Smooth muscle cell of the umbilical artery (primary cell): ENCODE measurements at places on chromosomes 4 and X. TPM values are rescaled to one million over a fixed set of nuclear protein-coding genes. Genes with fewer than 3 reads are reported as not detected.

The MTNR1A gene
- total RNA-seq, result 0.23 TPM in 1 of 2 replicates, not detected in the other

The ODAPH gene
- total RNA-seq, result under 0.01 and 0.18 TPM in 2 replicates

The STARD8 gene
- total RNA-seq, result 0.59 and 4.0 TPM in 2 replicates

The F8A1 gene
- 1.8 and 4.6 TPM in 2 replicates for total RNA-seq

The SPIN2B gene
- total RNA-seq, result 4.5 and 7.7 TPM in 2 replicates

The SYN1 gene
- total RNA-seq, result under 0.01 and 0.14 TPM in 2 replicates

The COL4A5 gene
- 126 and 152 TPM in 2 replicates for total RNA-seq

The GPR82 gene
- not detected in 2 replicates for total RNA-seq

The OCRL gene
- total RNA-seq, result 30.3 and 37.0 TPM in 2 replicates

The PTCHD1 gene
- total RNA-seq, result not detected in 2 replicates

The MAP7D2 gene
- under 0.01 and 0.05 TPM in 2 replicates for total RNA-seq

The PTTG2 gene
- not detected in 2 replicates for total RNA-seq

The LONRF3 gene
- 0.28 and 0.59 TPM in 2 replicates for total RNA-seq

The VSIG4 gene
- total RNA-seq, result not detected in 2 replicates

The ASB12 gene
- total RNA-seq, result not detected in 2 replicates

The CENPI gene
- 3.0 and 15.8 TPM in 2 replicates for total RNA-seq

The RELL1 gene
- total RNA-seq, result 42.9 and 48.4 TPM in 2 replicates

The IL13RA1 gene
- total RNA-seq, result 82.7 and 96.5 TPM in 2 replicates

The TLR3 gene
- 2.1 TPM in 2 replicates for total RNA-seq

The ADH7 gene
- total RNA-seq, result not detected in 2 replicates

The CCSER1 gene
- 0.30 TPM in 1 of 2 replicates, not detected in the other for total RNA-seq

The GRK4 gene
- 3.8 and 6.5 TPM in 2 replicates for total RNA-seq

The AR gene
- 0.89 and 2.1 TPM in 2 replicates for total RNA-seq

The ZMAT1 gene
- total RNA-seq, result 0.23 and 0.30 TPM in 2 replicates

The TMPRSS11E gene
- total RNA-seq, result under 0.01 and 0.05 TPM in 2 replicates

The H2BW2 gene
- not detected in 2 replicates for total RNA-seq

The JADE1 gene
- total RNA-seq, result 12.5 and 24.9 TPM in 2 replicates

The FGFR3 gene
- 0.59 and 1.3 TPM in 2 replicates for total RNA-seq

The KLB gene
- total RNA-seq, result not detected in 2 replicates

The HHIP gene
- 0.59 and 13.1 TPM in 2 replicates for total RNA-seq

The SPANXN3 gene
- total RNA-seq, result not detected in 2 replicates

The CYLC1 gene
- not detected in 2 replicates for total RNA-seq

The REPS2 gene
- 0.30 and 0.37 TPM in 2 replicates for total RNA-seq

The DRD5 gene
- not detected in 2 replicates for total RNA-seq

The BANK1 gene
- under 0.01 and 0.14 TPM in 2 replicates for total RNA-seq

The INPP4B gene
- 4.5 and 9.7 TPM in 2 replicates for total RNA-seq

The AKAP14 gene
- not detected in 2 replicates for total RNA-seq

The TKTL2 gene
- total RNA-seq, result not detected in 2 replicates

The SPIN2A gene
- total RNA-seq, result 0.23 and 0.30 TPM in 2 replicates

The SNCA gene
- total RNA-seq, result 27.9 and 30.1 TPM in 2 replicates

The GLRA2 gene
- total RNA-seq, result not detected in 2 replicates

The SPARCL1 gene
- not detected in 2 replicates for total RNA-seq

The TMSB15B gene
- total RNA-seq, result 1.2 and 4.8 TPM in 2 replicates

The TMEM271 gene
- total RNA-seq, result not detected in 2 replicates

The CPE gene
- total RNA-seq, result 8.0 and 10.5 TPM in 2 replicates

The MAEA gene
- 58.5 and 67.5 TPM in 2 replicates for total RNA-seq

The IBSP gene
- total RNA-seq, result not detected in 2 replicates

The MAGEA4 gene
- total RNA-seq, result not detected in 2 replicates

The PPARGC1A gene
- total RNA-seq, result 0.05 TPM in 1 of 2 replicates, not detected in the other
